ENCODE measurements at places on chromosomes 6 and 20.

GRCh38 chr6:15962449-15962764 lies 166.5 kb upstream of the MYLIP start:
- no peak for DNase-seq

DNA sequence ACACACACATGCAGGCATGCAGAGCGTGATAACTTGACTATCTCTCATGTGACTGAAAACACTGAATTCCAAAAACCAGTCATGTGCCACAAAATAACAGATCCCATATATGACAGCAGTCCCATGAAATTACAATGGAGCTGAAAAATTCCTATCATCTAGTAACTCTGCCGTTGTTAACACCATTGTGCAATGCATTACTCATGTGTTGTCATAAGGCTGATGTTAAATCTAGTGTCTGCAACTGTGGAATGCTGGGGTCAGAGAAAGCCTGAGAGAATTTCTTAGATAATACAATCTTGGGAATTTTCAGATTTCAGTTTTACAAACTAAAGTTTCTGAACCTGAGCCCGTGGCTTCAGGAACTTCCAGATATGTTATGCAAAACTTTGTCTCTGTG lies 70.2 kb downstream of the LYRM4 start:
- no peak for DNase-seq

GRCh38 chr6:151652325-151652724 lies 155.2 kb upstream of the ESR1 start:
- no peak for DNase-seq

- no peak for DNase-seq
These were observed 474.9 kb upstream of the JARID2 start for GRCh38 chr6:14771016-14771415.

- no peak for DNase-seq
These were observed 136.9 kb upstream of the SLC22A16 start for GRCh38 chr6:110613356-110613755.

GRCh38 chr6:7732228-7732627 lies 6.3 kb downstream of the BMP6 start:
- no peak for DNase-seq

All from uterus (tissue), 4 donors.